ENCODE measurements at places on chromosomes 13 and 19.

DNA sequence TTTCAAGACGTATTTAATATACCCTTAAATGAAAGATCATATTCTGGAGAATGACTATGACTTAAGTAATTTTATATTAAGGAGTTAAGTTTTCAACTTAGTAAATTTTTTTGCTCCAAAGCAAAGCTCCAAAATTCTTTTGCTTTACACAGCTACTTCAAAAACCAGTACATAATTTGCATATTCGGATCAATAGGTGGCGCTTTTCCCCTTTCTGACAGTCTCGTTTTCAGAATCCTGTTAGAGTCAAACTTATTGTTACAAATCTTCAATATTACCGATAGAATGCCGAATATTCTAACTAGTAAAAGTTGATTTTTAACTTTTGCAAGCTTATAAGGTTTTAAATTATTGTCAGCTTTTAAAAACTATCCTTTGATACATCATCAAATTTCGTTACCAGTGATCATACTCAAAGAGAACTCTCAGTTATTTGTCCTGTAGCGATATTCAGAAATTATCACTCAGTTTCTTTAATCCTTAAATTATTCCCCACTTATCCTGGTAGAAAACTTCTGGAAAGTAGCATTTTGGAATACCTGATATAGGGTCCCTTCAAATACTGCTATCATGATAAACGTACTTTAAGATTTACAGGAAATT, 852.7 kb upstream of the KLHL1 start:
- DNase-seq = no peak

- DNase-seq = no peak
These were observed 42.8 kb downstream of the GAS6 start for GRCh38 chr13:113820813-113821651.

GRCh38 chr13:51154029-51154555, 43.0 kb upstream of the C13orf42 start:
- DNase-seq = no peak

- DNase-seq = no peak
These were observed 12.8 kb downstream of the TMEM255B start for GRCh38 chr13:113771709-113772331.

- no peak for DNase-seq
These were observed 9.7 kb upstream of the ATP1A3 start for GRCh38 chr19:42003506-42004294.

GRCh38 chr13:30107121-30107520, 200.2 kb downstream of the KATNAL1 start:
- DNase-seq = no peak

- DNase-seq = no peak
These were observed 58.3 kb downstream of the RAP2A start for GRCh38 chr13:97492257-97492656.

DNA sequence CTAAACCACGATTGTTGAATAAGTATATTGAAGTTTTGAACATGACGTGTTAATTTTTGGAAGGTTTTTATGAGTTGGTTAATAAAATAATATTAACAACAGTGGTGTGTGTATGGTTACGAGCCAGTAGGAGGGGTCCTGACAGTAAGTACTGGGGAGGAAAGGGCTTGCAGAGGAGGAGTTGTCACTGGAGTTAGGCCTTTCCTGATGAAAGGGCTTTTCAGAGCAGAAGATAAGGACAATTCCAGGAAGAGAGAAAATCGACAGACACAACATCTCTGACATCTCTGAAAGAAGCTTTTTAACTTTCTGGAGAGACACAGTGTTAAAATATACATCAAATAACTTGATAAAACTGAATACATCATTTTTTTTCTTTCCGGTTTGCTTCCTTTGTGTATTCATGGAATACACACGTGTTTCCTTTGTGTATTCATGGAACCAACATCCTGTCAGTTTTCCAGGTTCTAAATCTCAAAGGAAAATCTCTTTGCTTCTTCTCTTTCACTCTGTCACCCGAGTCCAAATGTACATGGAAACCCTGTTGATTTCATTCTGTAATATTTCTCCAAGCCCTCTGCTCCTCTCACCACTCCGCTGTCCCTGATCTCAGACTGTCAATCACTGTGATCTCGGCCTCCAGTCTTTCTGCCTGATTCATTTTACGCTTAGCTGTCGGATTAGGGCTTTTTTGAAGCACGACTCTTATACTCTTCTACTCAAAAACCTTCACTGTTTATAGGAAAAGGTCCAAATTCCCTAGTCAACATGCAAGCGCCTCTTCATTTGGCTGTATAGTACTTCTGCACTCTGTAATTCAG, 374.4 kb downstream of the DLEU7 start:
- DNase-seq = no peak

GRCh38 chr19:10829967-10830366, 6.0 kb downstream of the TMED1 start:
- DNase-seq = no peak

DNA sequence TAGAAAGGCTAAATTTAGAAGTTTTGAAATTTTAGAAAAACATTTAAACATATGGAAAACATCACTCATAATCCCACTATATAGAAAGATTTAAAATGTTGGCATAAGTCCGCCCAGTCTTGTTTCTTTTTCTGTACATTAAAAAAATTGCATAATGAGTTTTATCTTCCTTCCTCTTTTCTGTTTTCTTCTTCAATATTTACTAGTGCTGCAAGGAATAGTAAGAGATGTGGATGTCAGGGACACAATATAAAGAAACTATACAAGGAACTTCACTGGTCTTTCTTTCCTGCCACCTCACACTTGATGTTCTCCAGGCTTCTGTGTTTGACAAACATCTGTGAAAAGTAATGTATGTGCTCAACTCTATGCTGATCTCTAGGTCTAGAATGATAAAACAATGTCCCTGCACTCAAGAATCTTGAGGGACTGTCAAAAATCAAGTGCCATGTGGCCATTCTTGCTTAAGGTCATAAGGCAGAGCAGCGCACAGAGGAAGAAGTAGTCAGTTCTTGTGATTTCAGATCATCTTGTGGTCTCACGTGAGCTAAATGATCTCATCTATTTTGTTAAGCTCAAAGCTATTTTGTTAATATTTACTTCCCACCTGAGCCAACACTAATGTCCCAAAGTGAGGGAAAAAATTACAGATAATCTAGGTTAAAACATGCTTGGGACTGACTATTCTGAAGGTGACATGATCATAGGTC, 186.9 kb upstream of the OBI1 start:
- DNase-seq = no peak

- no peak for DNase-seq
These were observed 43.9 kb downstream of the SIAH3 start for GRCh38 chr13:45807520-45808099.

- no peak for DNase-seq
These were observed 26.8 kb downstream of the TUBA3C start for GRCh38 chr13:19154843-19155242.

- no peak for DNase-seq
These were observed 283.4 kb downstream of the DACH1 start for GRCh38 chr13:71583581-71583980.

GRCh38 chr13:30714629-30715371, 20.5 kb upstream of the ALOX5AP start:
- no peak for DNase-seq

GRCh38 chr19:5953030-5953589, 24.8 kb downstream of the RANBP3 start:
- DNase-seq = no peak

All from stimulated activated CD8-positive, alpha-beta memory T cell treated with anti-CD3 and anti-CD28 coated beads, Interleukin-4, amount 100 ng/mL, for 1 hour (primary cell).